SK-N-SH (cell line): ENCODE measurements at places on chromosomes 2 and 18. TPM values are rescaled to one million over a fixed set of nuclear protein-coding genes. Genes with fewer than 3 reads are reported as not detected.

ABCB11 gene
- polyA plus RNA-seq = not detected in 2 replicates

KCNK3 gene
- polyA plus RNA-seq = 0.16 and 0.31 TPM in 2 replicates

IL1B gene
- polyA plus RNA-seq = 0.25 and 0.60 TPM in 2 replicates

LRATD1 gene
- 0.84 and 0.89 TPM in 2 replicates for polyA plus RNA-seq

ARHGAP15 gene
- not detected in 2 replicates for polyA plus RNA-seq

ERMN gene
- not detected in 2 replicates for polyA plus RNA-seq

IL1R1 gene
- polyA plus RNA-seq = 13.3 and 20.5 TPM in 2 replicates

ABCB6 gene
- polyA plus RNA-seq = 26.5 and 27.4 TPM in 2 replicates

TTC31 gene
- polyA plus RNA-seq = 27.9 and 38.0 TPM in 2 replicates

NEU4 gene
- 0.05 TPM in 1 of 2 replicates, not detected in the other for polyA plus RNA-seq

DSC2 gene
- polyA plus RNA-seq = not detected in 2 replicates
